ENCODE measurements at places on chromosomes 7 and 10.

DNA sequence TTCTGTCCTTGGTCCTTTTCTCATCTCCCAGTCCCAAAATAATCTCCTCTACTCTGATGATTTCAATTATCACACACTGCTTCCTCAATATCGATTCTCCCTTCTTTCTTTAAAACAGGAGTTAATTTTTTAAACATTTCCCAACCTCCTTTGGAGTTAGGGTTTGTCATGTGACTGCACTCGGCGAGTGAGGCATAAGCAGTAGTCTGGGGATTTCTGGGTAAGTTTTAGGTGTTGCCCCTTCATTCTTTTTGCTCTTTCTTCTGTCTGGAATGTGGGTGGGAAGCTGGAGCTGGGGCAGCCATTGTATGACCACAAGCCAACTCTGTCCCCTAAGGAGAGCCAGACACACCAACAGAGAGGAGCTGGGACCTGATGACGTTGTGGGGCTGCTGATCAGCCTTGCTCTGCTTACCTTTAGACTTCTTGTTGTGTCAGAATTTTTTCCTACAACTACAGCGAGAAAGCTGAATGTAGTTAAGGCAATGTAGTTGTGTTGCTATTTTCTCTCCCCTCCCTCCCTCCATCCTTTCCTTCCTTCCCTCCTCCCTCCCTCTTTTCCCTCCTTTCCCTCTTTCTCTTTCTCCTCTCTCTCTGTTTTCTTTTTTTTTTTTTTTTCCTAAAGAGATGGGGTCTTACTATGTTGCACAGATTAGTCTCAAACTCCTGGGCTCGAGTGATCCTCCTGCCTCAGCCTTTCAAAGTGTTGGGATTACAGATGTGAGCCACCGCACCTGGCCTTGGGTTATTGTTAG is 6.5 kb upstream of the TSPAN14 start:
- no peak for DNase-seq

- no peak for DNase-seq
These were observed 3.3 kb downstream of the MUC3A start for GRCh38 chr7:100952641-100953040.

DNA sequence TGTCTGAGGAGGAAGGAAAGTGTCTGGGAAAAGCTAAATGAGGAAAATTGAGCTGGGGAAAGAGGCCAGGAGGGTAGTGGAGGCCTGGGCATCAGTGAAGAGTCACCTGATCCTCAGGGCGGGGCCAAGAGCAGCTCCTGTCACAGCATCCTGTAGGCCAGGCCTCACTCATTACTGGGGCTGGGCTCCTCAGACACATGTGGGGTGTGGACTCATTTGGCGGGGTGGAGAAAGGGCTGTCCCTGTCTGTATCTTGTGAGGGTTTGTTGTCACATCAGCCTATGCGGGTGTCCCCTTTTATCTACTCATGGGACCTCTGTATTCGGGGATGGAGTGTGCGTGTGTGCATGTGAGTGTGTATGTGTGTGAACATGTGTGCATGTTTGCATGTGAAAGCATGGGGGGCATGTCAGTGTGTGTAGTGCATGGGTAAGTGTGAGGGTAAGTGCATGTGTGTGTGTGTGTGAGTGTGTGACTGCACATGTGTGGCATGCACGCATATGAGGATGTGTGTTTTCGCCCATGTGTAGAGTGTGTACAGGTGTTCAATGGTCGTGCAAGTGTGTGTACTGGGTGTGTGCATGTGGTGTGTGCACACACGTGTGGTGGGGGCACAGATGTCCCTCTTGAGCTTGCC is 67.8 kb downstream of the RAMP3 start:
- no peak for DNase-seq

- no peak for DNase-seq
These were observed 29.4 kb downstream of the PHTF2 start for GRCh38 chr7:77827999-77828398.

- no peak for DNase-seq
These were observed 38.3 kb upstream of the INPP5A start for GRCh38 chr10:132499367-132499685.

GRCh38 chr10:427761-428519 is 261.5 kb downstream of the DIP2C start:
- no peak for DNase-seq

DNA sequence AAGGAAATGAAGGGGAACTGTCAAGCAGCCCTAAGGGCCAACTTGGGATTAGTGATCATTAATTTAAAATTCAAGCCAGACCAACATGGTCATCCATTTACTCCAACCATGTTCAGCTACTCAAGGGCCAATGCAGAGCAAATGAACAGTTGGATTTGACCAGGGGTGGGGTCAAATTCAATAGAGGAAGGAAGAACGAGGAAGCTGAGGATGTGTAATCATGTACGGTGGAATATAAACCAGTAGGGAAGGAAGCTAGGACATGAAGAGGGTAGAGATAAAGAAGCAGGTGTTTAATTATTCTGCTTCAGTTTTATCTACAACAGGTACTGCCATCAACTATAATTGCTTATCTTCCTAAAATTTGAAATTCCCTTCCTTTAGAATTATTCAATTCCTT is 81.6 kb downstream of the HIBADH start:
- no peak for DNase-seq

- DNase-seq: no peak
These were observed 37.1 kb upstream of the BICC1 start for GRCh38 chr10:58475322-58476277.

DNA sequence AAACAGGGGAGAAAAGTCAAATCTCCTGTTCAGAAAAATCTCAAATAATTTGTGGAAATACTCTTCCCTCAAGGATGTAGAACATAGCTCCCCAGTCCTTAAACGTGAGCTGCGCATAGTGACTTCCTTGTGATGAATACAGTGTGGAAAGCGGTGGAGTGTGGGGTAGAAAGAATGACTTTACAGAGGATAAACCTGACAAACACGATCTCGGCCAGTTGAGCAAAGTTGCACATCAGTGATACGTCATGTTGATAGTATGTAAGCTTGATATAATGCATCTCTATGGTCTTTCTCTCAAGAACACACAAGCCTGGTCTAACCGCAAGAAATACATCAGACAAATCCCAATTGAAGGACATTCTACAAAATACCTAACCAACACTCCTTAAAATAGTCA is 32.0 kb upstream of the ZCCHC24 start:
- no peak for DNase-seq

DNA sequence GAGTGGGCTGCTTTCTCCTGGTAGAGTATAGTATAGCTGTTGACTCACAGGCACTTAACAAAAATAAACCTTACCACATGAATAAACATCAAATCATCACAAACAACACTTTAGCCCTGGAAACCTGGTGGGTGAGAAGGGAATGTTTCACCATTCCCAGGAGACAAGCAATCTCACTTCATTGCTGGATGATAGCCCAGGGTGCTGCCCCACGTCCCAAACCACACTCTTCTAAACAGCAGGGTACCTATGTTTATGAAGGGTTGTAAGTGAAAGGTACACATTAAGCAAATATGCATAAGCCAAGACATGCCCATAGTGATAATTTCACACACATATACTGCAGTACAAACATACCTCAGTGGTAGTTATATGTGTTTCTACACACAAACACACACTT is 276.2 kb downstream of the FGFR2 start:
- no peak for DNase-seq

DNA sequence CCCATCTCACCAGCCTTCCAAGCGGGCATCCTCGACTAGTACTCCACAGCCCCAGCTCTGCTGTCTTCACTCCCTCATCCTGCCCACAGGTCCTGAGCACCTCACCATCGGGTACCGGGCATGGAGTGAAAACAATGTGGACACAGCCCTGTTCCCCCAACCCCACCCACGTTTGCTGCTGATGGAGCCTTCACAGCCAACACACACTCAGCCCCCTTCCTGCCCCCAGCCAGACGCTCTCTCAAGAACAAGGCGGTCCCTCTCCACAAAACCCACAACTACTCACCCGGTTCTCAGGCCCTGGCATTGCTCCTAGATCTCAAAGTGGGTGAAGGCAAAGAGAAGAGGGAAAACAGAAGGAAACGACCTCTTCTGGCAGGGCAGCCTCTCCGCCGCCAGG is 56.1 kb downstream of the SLIT1 start:
- DNase-seq: no peak

DNA sequence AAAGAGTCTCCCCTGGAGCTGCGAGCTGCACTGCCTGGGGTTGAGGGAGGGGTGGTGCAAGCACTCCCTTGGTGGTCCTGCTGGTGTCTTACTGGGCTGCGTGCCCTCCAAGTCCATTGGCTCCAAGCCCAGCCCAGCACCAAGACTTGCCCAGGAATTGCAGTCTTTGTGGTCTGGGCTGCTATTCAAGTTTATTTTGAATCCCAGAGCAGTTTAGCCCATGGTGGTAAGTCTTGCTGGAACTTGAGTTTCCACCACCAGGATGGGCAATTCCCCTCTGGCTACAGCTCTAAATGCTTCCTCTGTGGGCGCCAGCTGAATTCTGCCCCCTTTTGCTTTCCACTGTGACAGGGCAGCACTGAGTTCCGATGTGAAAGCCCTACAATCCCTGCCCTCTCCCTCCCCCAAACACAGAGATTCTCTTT is 25.1 kb downstream of the GALNT11 start:
- no peak for DNase-seq
